ENCODE measurements at places on chromosomes 2 and 18.
A peak's percentile ranks its signal among the peaks of the same experiment; 100 is the strongest.

- no peak for DNase-seq
Observed at GRCh38 chr18:56321470-56321869, 316.9 kb downstream of the TXNL1 start.

DNA sequence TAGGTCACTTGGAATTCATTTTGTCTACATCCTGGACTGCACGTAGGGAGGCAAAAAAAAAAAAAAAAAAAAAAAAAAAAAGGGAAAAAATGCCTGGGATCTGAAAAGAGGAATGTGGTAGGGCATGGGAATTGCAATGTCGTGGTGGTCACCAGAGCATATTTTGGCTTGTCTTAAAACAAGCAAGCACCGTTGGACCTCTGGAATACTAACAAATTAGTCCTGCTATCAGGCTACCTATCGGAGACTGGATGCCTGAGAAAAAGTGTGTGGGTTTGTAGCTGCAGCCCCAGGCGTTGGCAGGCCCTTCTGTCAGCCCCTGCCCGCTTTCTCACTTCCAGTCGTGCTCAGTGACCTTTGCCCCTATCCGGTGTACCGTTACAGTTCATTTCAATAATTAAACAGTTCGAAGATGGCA is 588.5 kb upstream of the ZEB2 start:
- DNase-seq: no peak

DNA sequence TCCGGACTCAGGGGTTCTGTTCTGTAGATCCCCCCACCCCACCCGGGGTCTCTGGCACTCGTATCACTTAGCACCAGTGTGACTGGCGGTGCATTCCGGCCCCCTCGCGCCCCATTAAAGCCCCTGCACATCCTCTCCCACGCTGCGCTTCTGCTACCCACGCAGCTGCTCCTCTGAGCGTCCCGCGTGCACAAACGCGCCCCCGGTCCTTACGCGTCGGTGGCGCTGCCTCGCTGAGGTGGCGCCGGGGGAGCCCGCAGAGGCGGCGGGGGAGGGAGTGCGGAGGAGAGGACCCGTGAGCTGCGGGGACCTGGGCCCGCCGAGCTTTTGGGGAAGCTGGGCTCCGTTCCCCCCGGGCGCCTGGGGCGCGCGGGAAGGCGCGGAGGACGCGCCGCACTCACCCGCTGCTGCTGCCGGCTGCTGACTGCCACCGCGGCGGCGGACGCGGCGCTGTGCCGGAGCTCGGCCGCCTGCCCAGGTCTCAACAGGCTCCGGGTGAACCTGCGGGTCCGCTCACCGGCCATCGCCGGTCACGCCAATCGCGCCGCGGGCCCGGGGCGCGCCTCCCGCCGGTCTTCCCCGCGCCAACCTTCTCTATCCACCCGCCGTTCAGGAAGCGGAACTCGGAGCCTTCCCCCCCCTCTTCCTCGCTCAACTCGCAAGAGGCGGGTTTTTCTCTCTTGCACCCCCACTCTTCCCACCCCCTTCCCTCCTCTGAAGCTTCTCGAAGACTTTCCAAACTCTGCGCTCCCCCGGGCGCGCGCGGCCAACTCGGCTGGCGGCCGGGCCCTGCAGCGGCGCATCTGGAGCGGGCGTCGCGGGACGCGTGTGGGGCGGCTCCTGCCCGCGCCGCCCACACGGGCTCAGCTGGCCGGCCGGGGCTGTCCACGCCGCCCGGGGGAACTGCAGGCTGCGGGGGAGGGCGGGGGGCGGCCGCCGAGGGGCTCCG is at the start of gene DOCK10:
Gene DOCK10 (minus strand): TSS at position 618 of the 949 bp plus-strand sequence. CDS start 94 bp downstream, at position 524.
- no peak for DNase-seq

- DNase-seq: no peak
Observed at GRCh38 chr2:25757906-25758305, 84.5 kb upstream of the DTNB start.

- no peak for DNase-seq
Observed at GRCh38 chr2:237221443-237221842, 135.8 kb downstream of the COPS8 start.

DNA sequence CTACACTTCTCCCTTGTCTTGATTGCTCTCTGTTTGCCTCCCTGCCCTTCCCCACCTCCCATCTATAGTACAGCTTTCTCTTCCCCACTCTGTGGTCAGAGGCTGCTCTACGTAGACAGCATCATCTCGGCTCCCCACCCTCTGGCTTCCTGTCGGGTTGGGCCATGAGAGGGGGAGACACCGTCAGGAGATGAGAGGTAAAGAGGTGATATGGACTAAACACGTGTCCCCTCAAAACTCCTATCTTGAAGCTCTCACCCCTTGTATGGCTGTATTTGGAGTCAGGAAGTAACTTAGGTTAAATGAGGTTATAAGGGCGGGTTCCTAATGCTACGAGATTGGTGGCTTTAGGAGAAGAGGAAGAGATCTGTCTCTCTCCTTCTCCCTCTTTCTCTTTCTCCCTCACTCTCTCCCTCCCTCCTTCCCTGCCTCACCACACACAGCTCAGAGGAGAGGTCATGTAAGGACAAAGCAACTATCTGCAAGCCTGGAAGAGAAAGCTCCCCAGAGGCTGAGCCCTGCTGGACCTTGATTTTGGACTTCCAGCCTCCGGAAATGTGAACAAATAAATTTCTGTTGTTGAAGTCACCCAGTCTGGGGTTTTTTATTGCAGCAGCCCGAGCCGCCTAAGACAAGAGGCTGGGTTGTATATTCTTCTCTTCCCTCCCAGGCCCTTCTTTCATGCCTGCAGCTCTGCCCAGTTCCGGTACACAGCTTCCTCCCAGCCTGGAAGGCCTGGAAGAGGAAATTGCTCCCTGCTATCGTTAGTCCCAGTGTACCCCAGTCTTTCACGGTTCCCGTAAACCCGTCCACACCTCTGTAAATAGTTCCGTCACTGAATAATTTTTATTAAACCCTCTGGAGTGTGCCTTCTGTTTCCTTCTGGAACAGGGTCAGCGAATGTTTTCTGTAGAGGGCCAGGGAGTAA is 138.0 kb downstream of the AKAIN1 start:
- no peak for DNase-seq

DNA sequence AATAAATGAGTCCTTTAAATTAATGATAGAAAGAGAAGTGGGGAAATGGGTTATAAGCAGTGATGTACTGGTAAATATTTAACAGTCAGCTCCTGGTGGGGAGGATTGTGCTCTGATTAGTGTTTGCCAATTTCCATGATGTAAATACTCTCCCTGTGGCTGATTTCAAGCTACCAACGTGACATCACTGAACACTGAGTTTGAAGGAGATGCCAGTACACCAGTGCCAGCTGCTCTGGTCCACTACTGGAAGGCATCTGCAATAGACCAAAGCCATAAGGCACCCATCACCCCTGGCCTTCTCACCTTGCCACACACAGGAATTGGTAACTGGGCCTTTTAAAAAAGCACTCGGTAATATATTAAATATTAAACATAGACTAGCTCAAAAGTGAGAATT is 77.7 kb downstream of the TGOLN2 start:
- DNase-seq: no peak

GRCh38 chr2:156907806-156908205 is 349.7 kb upstream of the GALNT5 start:
- DNase-seq: no peak

DNA sequence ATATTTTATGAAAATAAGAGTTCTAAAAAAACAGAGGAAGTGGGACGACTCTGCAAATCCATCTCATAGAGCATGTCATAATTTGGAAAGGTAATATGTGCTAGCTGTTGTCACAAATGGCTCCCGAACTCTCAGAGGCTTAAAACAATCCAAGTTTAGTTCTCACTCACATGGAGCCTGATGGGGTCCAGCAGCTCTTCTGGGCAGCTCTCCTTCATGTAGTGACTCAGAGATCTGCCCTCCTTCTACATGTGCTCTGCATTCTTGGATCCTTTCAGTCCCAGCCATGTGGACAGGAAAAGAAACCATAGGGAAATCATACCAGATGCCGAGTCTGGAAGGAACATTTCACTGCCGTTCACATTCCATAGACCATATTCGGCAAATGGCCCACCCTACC is 180.1 kb upstream of the APCDD1 start:
- DNase-seq: no peak

- DNase-seq: no peak
Observed at GRCh38 chr2:98601532-98602132, 6.7 kb downstream of the COA5 start.

- no peak for DNase-seq
Observed at GRCh38 chr2:126811101-126811500, 87.6 kb upstream of the TEX51 start.

DNA sequence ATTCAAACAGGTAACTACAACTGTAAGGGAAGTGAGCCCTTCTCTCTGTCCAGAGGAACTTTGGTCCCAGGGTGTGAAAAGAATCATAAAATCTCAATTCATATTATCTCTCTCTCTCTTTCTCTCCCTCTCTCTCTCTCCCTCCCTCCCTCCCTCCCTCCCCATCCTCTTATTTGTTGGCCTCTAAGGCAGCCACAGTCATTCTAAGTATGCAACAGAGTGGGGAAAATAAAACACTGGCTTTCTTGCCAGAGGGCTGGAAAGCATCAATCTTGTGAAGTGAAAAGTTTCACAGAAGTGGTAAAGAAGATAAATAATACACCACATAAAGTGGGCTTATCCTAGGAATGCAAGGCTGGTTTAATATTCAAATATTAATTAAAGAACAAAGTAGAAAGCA is 95.6 kb upstream of the KCNH7 start:
- no peak for DNase-seq

DNA sequence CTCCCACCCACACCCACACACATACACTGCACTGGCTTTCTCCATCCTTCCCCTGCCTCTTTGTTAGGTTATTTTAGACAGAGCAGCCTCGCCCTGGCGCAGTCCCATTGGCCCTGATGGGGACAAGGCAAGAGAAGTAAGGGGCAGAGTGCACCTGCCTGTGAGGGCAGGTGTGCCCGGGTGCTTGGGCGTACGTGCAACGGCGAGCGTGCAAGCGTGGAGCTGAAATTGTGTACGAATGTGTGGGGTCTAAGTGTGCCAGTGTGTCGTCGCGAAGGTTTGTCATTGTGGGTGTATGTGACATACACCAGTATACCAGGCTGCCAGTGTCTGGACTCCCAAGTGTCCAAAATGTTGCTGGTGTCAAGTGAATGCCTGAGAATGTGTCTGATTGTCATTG is 544 bp downstream of the LRATD1 start:
- DNase-seq: no peak

DNA sequence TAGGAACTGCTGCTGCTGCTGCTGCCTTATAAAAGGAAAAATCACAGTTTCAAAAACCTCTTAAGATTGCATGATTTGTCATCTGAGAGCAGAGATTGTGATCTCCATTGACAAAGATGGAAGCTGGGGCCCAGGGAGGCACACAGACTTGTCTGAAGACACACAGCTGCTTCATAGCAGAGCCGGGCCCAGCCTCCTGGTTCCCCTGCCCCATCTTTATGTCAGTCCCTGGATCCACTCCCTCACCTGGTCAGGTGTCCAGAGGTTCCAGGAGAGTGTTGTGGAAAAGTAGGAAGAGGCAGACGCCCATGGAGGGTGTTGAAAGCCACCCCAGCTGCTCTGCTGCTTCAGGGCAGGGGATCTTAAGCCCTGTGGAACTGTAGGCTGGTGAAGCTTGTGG is 20.0 kb downstream of the STEAP3 start:
- no peak for DNase-seq

DNA sequence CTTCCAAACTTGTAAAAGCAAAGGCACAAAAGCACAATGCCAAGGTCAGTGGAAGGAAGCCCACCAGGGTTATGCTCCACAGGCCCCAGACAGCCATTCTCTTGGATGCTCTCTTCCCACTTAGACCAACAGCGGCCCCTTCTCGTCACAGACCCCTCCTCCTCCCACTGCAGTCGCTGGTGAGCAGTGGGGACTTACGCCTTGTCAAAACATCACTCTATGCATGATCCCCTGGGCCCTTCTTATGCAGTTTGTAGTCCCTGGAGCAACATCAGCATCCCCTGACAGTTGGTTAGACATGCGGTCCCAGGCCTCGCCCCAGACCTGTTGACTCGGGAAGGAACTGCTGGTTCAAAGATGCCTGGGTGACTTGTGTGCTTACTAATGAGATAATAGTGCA is 376.0 kb upstream of the KLHL29 start:
- DNase-seq: no peak

GRCh38 chr2:47002480-47003381 is 87.1 kb upstream of the MCFD2 start:
- no peak for DNase-seq

- no peak for DNase-seq
Observed at GRCh38 chr2:139374296-139374850, 594.2 kb upstream of the NXPH2 start.

GRCh38 chr2:69608109-69608508 is 35.4 kb downstream of the AAK1 start:
- DNase-seq: no peak

- peak; percentile 68 for DNase-seq
Observed at GRCh38 chr2:173652311-173652710, 297.6 kb downstream of the CDCA7 start.

GRCh38 chr2:221671515-221671914 is 99.4 kb upstream of the EPHA4 start:
- DNase-seq: no peak

- no peak for DNase-seq
Observed at GRCh38 chr2:191050640-191050987, 36.6 kb upstream of the STAT1 start.

- no peak for DNase-seq
Observed at GRCh38 chr2:67836866-67837265, 225.9 kb downstream of the C1D start.

DNA sequence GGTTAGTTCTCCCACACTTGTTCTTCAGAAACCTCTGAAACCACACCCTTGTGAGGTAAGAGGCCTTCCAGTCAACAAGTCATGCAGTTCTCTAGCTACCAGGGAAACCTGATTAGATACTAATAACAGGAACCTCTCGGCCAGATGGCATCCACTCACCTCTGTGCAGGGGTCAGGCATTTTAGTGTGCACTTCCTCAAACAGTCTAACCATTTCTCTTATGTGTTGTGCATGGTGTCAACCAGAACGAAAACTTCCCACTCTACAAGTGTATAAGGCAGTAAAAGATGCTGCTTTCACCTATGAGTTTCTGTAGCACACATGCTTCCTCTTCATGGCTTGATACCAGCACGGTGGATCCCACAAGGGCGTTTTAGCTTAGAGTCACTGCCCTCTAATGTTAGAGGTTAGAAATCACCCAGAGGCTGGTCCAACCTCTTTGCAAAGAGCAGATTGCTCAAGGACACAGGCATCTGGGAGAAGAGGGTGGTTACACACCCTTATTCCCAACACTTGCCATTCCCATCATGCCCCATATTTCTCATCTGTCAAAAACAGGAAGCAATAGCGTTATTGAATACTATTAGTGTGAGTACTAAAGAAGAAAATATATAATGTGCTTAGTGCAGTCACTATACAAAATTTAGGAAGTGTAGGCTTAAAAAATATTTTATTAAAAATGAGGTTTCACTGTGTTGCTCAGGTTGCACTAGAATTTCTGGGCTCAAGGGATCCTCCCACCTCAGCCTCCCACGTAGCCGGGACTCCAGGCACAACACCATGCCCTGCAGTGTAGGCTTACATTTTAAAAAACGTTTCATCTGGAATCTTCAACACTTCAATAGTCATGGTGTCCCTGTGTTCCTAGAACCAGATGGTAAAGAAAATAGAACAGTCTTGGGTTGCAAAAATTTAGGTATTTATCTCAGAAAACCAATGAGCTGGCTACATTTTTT is 34.5 kb upstream of the RAB31 start:
- no peak for DNase-seq

Measured in non-pigmented ciliary epithelial cell (primary cell).